ENCODE measurements at places on chromosomes 12 and 14.

DNA sequence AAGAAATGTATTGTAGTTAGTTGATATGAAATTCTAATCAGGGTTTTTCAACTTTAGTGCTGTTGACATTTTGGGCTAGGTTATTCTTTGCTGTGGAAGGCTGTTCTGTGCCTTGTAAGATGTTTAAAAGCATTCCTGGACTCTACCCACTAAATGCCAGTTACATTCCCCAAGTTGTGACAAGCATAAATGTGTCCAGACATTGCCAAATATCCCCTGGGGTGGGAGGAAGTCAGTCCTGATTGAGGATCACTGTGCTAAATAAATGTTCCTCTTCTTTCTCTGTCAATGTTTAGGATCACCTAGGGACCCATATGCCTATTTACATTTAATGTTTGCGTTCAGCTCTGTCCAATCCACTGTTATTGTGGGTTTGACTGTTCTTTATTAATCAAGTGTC is 268.3 kb downstream of the TMTC2 start:
- DNase-seq: no peak

- no peak for DNase-seq
Observed at GRCh38 chr12:34335819-34336262, 313.5 kb downstream of the ALG10 start.

DNA sequence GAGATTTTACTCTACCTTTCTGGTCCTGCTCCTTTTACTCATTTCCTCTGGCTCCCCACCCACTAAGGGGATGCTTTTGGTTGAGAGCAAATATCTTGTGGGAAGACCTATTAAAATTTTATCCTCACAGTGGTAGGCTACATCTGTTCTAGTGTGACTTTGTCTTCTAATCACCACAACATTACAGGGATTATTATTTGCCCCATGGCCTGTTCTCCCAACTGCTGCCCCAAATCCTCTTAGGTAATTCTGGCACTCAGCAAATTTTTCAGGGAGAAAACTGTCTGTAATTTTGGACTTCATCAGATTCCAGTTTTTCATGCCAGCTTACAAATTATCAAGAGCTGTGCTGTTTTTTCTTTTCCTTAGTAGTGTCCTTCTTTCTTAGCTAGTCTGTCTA is 172.3 kb downstream of the GPHN start:
- DNase-seq: no peak

DNA sequence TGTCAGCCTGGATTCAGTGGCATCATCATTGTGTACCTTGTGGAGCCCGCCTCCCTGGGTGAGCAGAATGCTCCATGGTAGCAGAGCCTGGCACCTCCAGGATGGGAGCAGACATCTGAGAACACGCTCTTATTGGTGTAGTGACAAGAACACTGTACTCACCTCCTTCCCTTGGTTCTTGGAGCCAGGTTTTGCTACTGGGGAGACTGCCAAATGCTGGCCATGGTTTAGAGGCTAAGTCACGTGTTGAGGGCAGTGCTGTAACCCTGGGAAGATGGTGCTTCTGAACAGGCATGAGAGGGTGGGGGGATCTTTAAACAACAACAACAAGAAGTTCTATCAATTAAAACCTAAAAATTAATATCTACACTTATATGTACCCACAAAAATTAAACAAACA is 47.6 kb upstream of the ASPG start:
- no peak for DNase-seq

- DNase-seq: no peak
Observed at GRCh38 chr12:39074063-39074462, 168.7 kb upstream of the CPNE8 start.

GRCh38 chr14:90556012-90556477 is 159.2 kb downstream of the CALM1 start:
- DNase-seq: no peak

DNA sequence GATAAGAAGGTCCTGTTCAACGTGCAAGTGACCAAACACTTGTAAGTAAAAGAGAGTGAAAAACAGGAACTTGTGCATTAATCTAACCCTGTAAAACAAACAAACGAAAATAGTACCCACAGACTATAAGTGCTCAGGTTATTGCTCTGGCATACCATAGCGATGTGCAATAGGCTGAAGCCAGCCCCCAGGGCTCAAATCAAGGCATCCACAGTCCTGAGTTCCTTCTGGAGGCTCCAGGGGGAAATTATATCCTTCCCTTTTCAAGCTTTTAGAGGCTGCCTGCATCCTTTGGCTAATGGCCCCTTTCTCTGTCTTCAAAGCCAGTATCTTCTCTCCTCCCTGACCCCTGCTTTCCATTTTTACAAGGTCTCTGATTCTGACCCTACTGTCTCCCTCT is 8.1 kb upstream of the CMAS start:
- DNase-seq: no peak

DNA sequence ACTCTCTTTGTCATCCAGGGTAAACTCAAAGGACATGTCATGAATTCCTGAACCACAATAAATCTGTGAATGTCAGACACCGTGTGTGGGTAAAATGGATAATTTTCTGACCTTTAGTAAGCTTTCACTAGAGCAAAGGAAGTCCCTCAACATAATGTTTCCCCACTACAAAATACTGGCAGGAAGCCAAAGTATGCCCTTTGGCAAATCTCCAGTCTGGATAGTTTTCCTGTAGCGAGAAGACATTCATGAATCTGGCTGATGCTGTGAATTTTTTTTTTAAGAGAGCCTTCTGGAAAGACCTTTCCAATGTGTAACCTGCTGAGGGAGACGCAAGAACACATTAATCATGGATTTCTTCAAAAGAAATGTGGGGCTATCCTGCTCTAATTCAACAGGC is 389.6 kb upstream of the DDHD1 start:
- no peak for DNase-seq

DNA sequence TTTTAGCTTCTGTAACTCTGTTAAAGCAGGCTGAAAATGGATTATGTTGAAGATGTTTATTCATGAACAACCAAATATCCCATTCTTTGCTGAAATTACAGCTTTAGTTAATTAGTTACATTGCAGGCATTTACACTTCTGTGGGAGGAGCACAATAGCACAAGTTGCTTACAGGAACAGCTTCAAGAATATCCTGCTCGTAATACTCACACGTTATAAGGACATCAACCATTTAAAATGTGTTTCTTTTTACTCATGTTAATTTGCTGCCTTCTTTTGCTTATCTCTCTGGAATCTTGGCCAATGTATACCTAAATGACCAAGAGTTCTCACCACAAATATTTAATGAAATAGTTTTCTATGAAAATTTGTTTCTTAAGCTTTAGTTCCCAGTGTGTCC is 305.2 kb upstream of the SYT1 start:
- no peak for DNase-seq

DNA sequence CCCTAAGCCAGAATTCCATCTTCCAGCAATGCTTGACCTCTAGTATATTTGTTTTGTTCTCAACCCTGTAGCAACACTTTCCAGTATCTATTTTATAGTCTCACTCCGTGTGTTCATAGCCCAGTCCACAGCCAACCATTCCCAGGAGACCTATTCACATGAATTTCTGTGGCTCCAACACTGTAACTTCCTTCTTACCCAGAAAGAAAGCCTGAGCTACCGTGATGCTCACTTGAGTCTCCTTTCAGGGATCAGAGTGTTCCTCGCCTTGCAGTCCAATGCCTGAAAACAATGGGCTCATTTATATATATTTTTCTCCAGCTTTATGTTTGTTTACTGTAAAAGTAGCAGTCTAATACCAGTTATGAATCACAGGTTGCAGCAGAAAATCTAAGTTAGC is 645.0 kb upstream of the NOVA1 start:
- DNase-seq: no peak

- DNase-seq: peak; percentile 97
Observed at GRCh38 chr14:21092273-21093011, 6.0 kb downstream of the ZNF219 start.

DNA sequence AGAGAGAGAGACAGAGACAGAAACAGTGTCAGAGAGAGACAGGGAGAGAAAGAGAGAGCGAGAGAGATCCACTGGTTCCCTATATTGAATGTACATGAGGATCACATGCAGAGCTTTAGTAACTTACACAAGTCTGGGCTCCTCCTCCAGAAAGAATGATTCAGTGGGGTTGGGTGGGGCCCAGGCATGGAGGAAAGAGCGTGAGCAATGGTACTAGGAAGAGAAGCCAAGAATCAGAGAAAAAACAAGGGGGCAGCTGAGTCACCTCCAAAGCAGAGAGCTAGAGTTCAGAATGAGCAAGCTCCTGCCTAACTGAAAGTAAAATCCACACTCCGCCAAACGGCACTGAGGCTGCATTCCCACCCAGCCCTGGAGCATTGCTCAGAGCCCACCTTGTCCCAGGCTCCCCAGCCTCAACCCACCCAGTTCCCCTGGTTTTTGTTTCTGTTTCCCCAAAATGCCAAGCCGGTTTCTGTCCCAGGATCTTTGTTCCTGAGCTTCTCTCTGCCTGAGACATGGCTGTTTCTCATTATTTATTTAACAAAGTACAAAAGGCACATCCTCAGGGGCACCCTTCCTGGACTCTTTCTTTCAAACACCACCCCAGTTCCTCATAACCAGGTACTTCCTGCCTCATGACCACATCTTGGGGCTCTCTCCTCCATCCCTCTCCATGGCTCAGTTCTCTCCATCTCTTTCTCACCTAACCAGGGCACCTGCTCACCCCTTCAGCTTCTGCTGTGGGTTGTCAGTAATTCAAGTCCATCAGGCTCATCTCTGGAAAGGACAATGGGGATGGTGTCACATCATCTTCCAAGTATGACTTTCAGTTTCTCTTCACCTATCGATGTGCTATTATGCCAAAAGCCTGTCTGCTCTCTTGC is 670.3 kb upstream of the TBX3 start:
- DNase-seq: peak; percentile 22

- DNase-seq: no peak
Observed at GRCh38 chr12:112938751-112939150, 477 bp downstream of the OAS3 start.

- DNase-seq: no peak
Observed at GRCh38 chr14:45253754-45254310, 830 bp upstream of the MIS18BP1 start.

DNA sequence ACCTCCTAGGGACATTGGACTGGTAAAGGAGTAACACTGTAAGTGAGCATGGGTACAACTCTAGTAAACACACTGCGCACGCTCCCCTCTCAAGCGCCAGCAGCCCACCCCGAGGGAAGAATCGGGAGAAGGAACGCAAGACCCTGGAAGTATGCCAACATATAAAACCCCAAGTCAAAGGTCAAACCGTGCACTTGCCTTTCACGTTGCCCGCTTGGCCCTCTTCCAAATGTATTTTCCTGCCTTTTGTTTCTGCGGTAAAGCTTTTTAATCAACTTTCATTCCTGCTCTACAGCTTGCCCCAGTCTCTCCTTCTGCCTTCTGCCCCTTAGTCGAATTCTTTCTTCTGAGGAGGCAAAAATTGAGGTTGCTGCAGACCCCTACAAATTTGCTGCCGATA is 17.6 kb upstream of the CHST11 start:
- DNase-seq: no peak
